ENCODE measurements at places on chromosomes 3 and 15. TPM values are rescaled to one million over a fixed set of nuclear protein-coding genes. Genes with fewer than 3 reads are reported as not detected.

- no peak overlapping the region for H3K4me3 ChIP-seq
- H3K4me1 ChIP-seq = no peaks in the 10 kb centered on the region
- H3K36me3 ChIP-seq = no peaks in the 10 kb centered on the region
Measured at GRCh38 chr3:30708472-30708871, 102.1 kb downstream of the TGFBR2 start.

FAM81A gene
- 0.94 TPM for total RNA-seq

KCNAB1 gene
- total RNA-seq = 0.72 TPM

- no peak overlapping the region for H3K4me3 ChIP-seq
- no peak for DNase-seq
- H3K4me1 ChIP-seq = no peaks in the 10 kb centered on the region
- no peaks in the 10 kb centered on the region for H3K27me3 ChIP-seq
Measured at GRCh38 chr3:122598151-122598550, 20.7 kb downstream of the PARP15 start.

- H3K4me3 ChIP-seq = no peak overlapping the region
- no peaks in the 10 kb centered on the region for H3K27me3 ChIP-seq
- H3K27ac ChIP-seq = peak overlapping the region; percentile 80
- H3K36me3 ChIP-seq = peaks cover 64% of the 10 kb centered on the region
Measured at GRCh38 chr15:48427479-48427878, 96.2 kb downstream of the DUT start.

DNA sequence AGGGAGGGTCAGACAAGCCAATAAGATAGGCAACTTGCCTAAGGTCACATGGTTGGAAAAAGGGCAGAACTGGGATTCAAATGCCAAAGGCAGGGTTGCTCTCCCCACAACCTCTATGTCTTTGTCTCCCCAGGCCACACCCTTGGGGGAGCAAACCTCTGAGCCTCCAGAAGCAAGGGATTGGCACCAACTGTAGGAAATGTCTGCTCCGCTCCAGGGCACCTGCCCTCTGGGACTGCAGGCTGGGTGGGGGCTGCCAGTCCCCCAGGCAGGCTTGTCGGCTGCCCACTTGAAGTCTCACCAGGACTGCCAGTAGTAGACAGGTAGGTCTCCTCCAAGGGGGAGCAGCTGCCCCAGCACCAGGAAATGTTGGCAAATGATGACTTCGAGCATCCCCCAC is 2.0 kb downstream of the FAM3D start:
- no peak overlapping the region for H3K27ac ChIP-seq
- H3K4me3 ChIP-seq = no peak overlapping the region
- DNase-seq = no peak
- no peaks in the 10 kb centered on the region for H3K27me3 ChIP-seq
- no peaks in the 10 kb centered on the region for H3K36me3 ChIP-seq

DNA sequence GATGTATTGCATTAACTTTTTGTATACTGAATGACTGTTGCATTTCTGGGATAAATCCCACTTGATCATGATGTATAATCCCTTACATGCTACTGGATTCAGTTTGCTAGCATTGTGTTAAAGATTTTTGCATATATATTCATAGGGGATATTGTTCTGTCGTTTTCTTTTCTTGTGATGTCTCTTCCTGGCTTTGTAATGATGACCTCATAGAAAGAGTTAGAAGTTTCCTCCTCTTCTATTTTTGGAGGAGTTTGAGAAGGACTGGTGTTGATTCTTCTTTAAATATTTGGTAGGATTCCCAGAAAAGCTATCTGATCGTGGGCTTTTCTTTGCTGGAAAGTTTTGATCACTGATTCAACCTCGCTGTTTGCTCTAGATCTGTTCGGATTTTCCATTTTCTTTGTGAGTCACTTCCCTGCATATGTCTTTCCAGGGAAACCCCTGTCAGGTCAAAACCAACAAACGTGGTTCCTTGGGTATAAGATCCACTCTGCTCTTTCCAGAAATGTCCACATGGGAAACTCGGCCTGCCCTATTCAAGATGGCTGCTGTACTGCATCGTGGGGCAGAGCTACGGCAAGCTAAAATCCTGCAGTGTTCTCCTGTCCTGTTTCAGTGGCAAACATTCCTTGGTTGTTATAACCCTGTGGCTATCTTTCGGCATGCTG is 120.4 kb downstream of the GABRG3 start:
- H3K27me3 ChIP-seq = no peaks in the 10 kb centered on the region
- peaks cover 7% of the 10 kb centered on the region for H3K4me1 ChIP-seq
- peak; percentile 89 for DNase-seq
- no peaks in the 10 kb centered on the region for H3K36me3 ChIP-seq
- no peak overlapping the region for H3K4me3 ChIP-seq

GPD1L gene
- total RNA-seq = 11.0 TPM

ASB14 gene
- not detected for total RNA-seq

STRIT1 gene
- not detected for total RNA-seq

GRCh38 chr3:120182613-120183511 is 88.6 kb upstream of the GSK3B start:
- no peaks in the 10 kb centered on the region for H3K27me3 ChIP-seq
- H3K27ac ChIP-seq = no peak overlapping the region
- no peak overlapping the region for H3K4me3 ChIP-seq
- DNase-seq = no peak
- peaks cover under 1% of the 10 kb centered on the region for H3K4me1 ChIP-seq
- H3K36me3 ChIP-seq = no peaks in the 10 kb centered on the region

GRCh38 chr3:43213631-43214030 is 72.7 kb upstream of the SNRK start:
- no peak overlapping the region for H3K27ac ChIP-seq
- DNase-seq = no peak
- H3K27me3 ChIP-seq = no peaks in the 10 kb centered on the region
- no peaks in the 10 kb centered on the region for H3K36me3 ChIP-seq

WNT5A gene
- total RNA-seq = 66.2 TPM

DNA sequence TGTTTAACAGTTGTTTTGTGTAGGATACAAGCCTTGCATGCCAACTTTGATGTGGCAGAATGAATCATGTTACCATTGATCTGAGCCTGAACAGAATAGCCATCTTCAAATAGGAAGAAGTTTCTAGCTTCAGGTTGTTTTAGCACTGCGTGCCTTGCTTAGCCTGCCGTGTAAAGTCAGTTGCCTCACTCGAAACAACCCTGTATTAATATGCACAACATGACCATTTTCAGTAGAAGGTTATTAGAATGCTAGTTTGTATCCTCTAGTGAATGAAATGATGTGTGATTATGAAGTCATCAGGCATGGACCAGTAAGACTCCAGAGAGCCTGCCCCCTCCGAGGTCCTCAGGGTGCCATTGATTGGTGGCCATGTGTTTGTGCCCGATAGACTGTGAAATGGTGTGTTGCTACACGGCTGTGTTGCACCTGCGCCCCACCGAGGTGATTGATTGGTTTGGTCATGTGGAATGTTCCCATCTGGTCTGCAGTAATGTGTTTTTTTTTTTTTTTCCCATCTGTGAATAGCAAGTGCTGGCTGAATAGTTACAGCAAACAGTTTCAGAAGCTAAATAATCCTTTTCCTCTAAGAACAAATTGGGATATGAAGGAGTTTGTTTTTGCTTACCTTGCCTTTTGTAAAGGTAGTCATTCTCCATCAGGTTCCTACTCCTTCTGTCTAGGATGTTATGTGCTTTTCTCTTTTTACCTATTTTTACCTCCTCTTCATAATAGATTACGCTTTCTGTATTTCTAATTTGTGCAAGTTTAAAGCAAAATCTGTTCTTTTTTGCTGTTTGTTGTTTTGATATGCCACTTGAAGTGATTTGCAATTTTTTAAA is 214.9 kb downstream of the TCF12 start:
- H3K4me1 ChIP-seq = peaks cover 7% of the 10 kb centered on the region
- no peak overlapping the region for H3K4me3 ChIP-seq
- H3K27me3 ChIP-seq = no peaks in the 10 kb centered on the region
- DNase-seq = peak; percentile 78
- no peak overlapping the region for H3K27ac ChIP-seq

Data from astrocyte (in vitro differentiated cells and primary cell).